ENCODE measurements at places on chromosomes 1 and 21. TPM values are rescaled to one million over a fixed set of nuclear protein-coding genes. Genes with fewer than 3 reads are reported as not detected.
A peak's percentile ranks its signal among the peaks of the same experiment; 100 is the strongest.

GRCh38 chr1:45470306-45470798 is 20.6 kb downstream of the TESK2 start:
- no peak for DNase-seq

- DNase-seq = no peak
Measured at GRCh38 chr1:163914785-163915413, 593.1 kb downstream of the NUF2 start.

DNA sequence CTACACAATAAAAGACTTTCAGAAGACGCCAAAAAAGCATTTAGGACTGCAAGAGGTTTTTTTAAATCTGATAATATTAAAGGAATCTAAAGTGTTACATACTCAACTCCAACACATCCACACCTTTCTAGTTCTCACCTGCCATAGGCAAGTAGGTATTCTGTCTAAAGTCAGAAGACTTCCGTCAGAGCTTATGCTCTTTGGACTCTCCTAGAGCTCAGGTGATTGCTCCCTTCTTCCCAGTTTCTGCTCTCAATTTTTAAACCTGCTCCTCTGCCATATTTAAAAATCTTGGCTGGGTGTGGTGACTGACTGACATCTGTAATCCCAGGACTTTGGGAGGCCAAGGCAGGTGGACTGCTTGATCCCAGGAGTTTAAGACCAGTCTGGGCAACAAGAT is 16.6 kb downstream of the EVI5 start:
- no peak for DNase-seq

DNA sequence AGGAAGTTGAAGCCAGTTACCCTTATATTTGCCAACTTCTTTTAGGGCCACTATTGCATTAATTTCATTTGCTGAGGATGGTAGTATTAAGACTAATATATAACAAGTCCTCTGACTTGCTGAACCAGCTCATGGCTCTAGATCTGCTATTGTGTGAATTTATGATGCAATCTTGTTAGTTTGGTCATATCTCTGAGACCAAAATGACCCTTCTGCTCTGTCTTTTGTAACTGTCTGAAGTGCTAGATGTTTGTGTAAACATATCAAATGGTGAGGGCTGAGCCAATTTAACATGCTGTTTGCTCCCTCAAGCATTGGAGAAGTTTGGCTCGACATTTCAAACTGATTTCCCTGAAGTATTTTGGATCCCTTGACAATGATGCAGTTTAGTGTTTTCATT is 106.9 kb upstream of the PTGFR start:
- DNase-seq = no peak

- DNase-seq = no peak
Measured at GRCh38 chr1:209829716-209830115, 1.9 kb downstream of the UTP25 start.

- DNase-seq = no peak
Measured at GRCh38 chr1:177080564-177080963, 83.9 kb downstream of the ASTN1 start.

DNA sequence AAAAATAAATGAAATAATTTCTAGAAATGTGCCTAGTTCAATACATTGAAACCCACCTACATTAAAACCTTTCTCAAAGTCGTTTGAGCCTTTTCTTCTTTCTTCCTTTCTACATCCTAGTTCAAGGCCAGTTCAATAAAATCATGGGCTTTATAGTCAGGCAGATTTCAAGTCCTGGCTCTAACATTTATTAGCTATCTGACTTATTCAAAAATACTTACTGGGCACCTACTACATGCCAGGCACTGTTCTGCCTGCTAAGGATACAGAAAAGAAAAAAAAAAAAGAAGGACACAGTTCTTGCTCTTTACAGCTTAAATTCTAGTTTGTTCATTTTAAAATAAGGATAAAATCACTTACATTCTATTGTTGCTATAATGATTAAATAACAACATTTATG is 134.2 kb upstream of the FGGY start:
- no peak for DNase-seq

DNA sequence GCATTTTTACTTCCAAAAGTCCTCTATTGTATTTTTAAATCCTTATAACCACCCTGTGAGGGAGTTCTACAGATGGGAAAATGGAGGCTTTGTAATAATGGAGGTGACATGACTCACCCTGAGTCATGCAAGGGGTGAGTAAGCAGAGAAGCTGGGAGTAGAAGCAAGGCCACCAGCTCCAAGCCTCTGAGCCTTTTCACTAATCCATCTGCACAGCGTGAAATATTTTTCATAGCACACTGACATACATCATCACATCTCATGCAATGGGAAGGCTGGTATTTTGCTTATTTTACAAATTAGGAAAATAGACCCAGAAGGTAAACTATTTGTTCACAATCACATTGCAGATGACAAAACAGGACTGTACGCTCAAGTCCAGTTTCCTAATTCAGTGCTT is 96.9 kb downstream of the KCNH1 start:
- no peak for DNase-seq

GRCh38 chr1:29547300-29547699 is 311.0 kb downstream of the PTPRU start:
- peak; percentile 20 for DNase-seq

- DNase-seq = no peak
Measured at GRCh38 chr1:157410457-157410856, 141.9 kb downstream of the FCRL5 start.

GRCh38 chr1:20834780-20835179 is 47.7 kb upstream of the HP1BP3 start:
- DNase-seq = no peak

DNA sequence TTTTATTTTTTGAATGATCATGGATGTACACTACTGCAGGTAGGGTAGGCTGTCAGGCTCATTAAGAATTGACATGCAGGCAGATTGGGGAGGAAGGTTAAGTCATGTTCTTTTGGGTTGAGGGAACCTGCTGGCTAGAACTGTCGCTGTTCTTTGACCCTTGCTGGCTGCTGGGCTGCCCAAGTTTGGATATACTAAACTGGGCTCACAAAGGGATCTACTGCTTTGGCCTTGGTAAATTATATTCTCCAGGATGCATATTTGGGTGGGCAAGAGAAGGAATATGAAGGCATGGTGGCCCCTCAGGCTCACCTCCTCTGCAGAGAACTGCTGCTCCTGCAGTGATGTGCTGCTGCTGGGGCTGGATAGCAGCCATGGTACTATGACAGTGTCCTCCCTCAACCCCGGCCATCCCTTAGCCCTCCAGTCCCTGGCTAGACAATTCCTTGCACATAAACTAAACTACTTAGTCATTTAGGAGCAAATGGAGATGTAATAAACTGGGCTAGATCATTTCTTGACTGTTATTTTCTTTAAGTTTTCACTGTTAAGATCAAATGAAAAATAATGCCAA is 6.1 kb downstream of the ATP1A1 start:
- no peak for DNase-seq

The CD46 gene
- total RNA-seq = 94.2 TPM

The BGLAP gene
- total RNA-seq = not detected

The STYXL2 gene
- total RNA-seq = 0.29 TPM

The NLRP3 gene
- 1.6 TPM for total RNA-seq

The NGF gene
- total RNA-seq = not detected

The SPRR5 gene
- 10.7 TPM for total RNA-seq
